ENCODE measurements at places on chromosomes 2 and 18. TPM values are rescaled to one million over a fixed set of nuclear protein-coding genes. Genes with fewer than 3 reads are reported as not detected.

Gene C1QL2
- total RNA-seq, result 0.81 TPM

DNA sequence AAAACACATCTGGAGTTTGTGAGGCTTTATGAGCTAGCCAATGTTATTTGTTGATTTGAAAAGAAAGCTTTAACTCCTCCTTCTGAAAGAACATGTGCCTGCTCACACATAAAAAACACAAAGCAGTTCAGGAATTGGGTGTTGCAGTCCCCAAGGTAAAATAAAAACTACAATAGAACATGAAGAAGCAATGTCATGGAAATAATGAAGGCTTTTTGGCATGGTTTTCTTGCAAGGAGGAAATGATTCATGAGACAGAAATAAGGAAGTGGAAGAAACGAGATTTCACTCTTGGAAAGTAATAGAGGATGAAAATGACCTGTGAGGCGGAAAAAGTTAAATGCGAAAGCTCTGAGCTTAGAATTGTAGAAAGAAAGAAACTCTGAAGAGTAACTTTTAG lies 81.1 kb downstream of the TRIB2 start:
- DNase-seq, result no peak

GRCh38 chr2:122323927-122324326 lies 568.5 kb downstream of the TSN start:
- no peak for DNase-seq

- DNase-seq, result peak; percentile 62
Measured at GRCh38 chr18:78192054-78192453, 787.6 kb upstream of the SALL3 start.

All from H9 (cell line).